CD4-positive, alpha-beta T cell treated with Interferon alpha-2 for 1 hour (primary cell): ENCODE measurements at places on chromosomes 3 and 15.

- DNase-seq: no peak
These were observed 560.8 kb downstream of the FOXP1 start for GRCh38 chr3:71022551-71023335.

DNA sequence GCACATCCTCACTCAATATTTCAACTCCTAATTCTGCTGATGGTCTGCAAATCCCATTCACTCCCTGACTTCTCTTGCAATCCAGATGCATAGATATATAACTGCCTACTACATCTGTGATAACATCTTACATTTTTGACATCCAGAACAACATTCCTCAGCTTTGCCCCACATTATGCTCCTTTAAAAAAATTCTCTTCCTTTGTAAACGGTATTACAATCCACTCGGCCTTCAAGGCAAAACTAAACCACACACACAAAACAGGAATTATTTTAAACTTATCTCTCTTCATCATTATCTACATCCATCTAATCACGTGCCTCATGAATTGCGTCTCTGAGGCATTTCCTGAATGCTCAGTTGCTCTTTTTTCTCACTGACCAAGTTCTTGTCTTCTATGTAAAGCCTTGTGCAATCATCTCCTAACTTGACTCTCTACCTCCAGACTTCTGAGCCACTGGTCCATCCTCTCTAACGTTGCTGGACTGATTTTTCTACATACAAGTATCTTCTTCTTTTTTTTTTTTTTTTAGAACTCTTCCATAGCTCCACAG, 117.0 kb downstream of the SATB1 start:
- DNase-seq: no peak

DNA sequence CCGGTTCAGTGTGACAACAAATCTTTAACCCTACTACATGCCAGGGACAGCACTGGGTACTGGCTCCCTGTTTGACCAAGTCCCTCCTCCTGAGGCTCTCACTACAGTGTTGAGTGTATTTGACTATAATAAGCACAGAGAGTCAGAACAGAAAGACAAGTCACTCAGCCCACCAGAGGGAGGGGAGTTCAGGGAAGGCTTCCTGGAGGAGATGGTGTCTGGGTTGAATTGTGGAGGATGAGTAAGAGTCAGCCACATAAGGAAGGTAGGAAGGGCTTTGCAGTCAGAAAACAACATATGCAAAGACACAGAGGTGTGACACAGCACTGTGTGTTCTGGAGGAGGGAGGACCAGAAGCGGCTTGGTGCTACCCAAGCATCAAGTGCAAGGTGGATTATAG, 17.7 kb downstream of the MEGF11 start:
- no peak for DNase-seq

- DNase-seq: no peak
These were observed 75.6 kb downstream of the CHAC1 start for GRCh38 chr15:41028853-41029252.

DNA sequence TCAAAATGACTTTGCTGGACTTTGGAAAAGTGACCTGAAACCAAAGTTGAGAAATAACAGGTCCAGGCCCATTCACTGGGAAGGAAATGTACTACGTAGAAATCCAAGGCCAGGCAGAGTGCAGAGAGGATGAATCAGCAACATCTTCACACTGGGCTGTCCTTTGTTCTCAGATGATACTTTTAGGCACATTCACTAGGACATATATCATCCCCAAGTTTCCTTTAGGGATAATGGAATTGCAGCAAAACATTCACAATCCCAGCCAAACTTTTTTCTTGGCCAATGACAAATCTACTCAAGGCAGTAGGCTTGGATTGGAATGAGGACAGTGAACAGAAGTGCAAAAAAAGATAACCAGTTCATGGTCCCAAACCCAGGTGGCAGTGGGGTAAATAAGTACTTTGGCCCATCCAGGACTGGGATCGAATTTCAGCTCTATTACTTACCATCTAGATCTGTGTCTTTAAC, 75.1 kb downstream of the CLDN11 start:
- DNase-seq: no peak

DNA sequence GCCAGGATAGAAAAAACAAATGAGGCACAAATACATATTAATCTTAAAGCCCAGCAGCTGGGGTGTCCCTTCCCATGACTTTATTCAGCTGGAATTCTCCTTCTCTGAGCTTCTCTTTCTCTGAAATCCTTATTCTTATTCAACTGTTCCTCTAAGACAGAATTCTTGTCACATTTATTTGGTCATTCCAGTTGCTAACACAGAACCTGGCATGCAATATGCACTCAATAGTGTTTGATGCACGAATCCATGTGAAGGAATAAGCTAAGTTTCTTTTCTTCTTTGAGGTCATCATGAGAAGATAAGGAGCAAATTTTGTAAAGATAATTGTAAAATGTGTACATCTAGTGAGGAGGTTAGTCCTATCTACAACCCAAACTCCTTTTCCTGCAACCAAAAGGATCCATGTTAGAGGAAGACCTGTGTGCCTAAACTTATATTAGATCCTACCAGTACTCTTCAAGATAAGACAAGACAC, 154.2 kb upstream of the KCNMB2 start:
- no peak for DNase-seq

DNA sequence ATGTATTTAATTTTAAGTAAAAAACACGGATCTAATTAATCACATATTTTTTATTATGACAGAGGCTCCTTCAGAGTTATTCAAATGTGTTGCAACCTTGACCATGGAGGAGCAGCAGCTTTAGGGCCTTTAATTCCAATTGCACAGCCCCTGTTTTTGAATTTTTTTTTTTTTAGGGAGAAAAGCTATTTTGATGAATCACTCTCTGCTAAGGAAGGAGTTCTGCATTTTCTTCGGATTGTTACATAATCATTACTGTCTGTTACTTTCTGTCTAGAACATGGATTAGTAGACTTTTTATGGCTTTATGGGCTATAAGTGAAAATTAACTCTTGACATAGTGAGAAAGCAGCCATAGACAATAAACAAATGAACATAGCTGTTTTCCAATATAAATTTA, 90.8 kb downstream of the MCTP2 start:
- DNase-seq: no peak

- DNase-seq: peak; percentile 51
These were observed 130.6 kb upstream of the FHIT start for GRCh38 chr3:61381745-61382392.

- DNase-seq: no peak
These were observed 19.0 kb downstream of the MRAS start for GRCh38 chr3:138367326-138367850.

DNA sequence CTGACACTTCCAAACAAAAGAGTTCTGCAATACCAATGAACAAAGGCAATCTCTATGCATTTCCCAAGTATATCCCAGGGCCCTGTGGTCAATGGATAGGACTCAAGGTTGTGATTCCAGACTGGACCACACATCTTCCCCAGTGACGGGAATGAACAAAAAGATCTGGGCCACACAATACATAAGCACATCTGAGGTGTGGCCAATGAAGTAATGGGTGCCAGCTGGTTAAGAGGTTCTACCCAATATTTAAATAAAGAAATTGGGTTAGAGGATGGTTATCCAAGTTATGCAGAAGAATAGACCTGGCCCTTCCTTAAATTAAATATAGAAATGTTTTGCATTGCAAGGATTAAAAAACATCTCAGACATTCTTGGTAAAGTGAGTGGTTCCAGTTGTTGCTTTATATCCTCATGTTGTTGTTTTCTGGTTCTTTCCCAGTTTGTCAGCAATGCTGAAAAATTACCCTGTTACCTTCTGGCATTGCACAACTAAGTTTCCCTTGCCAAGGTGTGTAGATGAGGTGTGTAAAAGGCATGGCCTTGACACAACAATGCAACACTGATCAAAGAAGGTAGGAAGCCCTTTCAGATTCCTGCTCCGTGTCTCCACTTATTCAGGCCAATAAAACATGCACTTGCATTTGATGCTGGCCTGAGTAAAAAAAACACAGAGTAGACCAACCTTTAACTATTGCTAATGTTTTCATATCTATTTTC, 86.5 kb downstream of the PRICKLE2 start:
- DNase-seq: no peak

DNA sequence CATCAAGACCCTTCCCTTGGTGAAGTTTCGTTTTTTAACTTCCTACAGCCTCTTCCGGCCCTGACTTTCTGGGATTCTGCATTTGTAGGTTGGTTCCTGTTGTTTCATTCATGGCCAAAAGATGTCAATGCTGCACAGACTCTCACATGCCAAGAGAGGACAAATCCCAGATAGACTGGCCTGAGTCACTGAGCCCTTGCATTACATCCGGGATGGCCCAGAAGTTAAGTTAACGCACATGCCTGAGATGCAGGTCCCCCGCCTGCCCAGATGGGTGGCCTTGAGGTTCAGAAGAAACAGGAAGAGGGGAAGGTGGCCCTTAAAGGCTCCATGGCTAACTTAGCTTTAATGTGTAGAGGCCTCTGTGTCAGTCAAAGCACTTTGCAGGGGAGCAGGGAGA, 51.6 kb upstream of the SRGAP3 start:
- DNase-seq: no peak

- no peak for DNase-seq
These were observed 38.8 kb downstream of the PTPRG start for GRCh38 chr3:61600195-61600594.

- DNase-seq: no peak
These were observed 13.2 kb upstream of the SLC6A6 start for GRCh38 chr3:14389166-14389606.

- no peak for DNase-seq
These were observed 203.5 kb upstream of the ZBTB20 start for GRCh38 chr3:115350606-115351005.

GRCh38 chr3:128062033-128062745, 10.0 kb downstream of the SEC61A1 start:
- no peak for DNase-seq

GRCh38 chr3:111639316-111639715, 44.2 kb upstream of the ZBED2 start:
- no peak for DNase-seq

- DNase-seq: no peak
These were observed 45.1 kb downstream of the PTPN23 start for GRCh38 chr3:47425959-47426358.

DNA sequence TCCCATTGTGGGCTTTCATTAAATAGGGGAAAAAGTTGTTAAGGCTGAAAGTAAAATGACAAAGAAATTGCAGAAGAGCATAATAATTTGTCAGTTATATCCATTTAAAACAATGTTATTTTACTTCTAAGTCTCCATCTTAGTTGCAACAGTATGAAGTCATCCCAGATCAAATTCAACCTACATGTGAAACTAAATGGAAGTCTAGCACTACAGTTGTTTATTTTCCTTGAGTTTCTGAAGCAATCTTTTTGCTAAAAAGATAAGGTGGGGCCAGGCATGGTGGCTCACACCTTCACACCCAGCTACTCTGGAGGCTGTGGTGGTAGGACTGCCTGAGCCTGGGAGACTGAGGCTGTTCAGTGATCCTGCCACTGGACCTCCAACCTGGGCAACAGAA, 80.2 kb downstream of the DPH6 start:
- no peak for DNase-seq

- no peak for DNase-seq
These were observed 29.6 kb upstream of the ADAMTS9 start for GRCh38 chr3:64717411-64717810.

GRCh38 chr3:40843851-40844548, 319.2 kb downstream of the ZNF621 start:
- no peak for DNase-seq

GRCh38 chr3:107657971-107658370, 135.2 kb downstream of the BBX start:
- DNase-seq: no peak

GRCh38 chr15:39591141-39591895, 10.4 kb downstream of the THBS1 start:
- DNase-seq: no peak

DNA sequence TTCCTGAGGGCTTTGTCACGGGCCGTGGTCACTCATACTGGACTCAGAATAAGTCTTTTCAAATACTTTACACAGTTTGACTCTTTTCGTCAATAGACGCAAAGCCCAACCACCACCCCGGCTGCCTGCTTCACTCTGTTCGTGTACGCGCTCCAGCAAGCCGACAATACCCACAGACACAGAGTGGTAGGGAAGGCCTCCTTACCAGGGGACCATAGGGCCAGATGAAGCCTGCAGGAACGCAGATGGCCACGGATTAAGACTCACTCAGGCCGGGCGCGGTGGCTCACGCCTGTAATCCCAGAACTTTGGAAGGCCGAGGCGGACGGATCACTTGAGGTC, 29.7 kb downstream of the EFCAB12 start:
- no peak for DNase-seq

- DNase-seq: peak; percentile 79
These were observed 29.9 kb downstream of the MBNL1 start for GRCh38 chr3:152298393-152299248.

GRCh38 chr3:11331101-11331500, 58.9 kb downstream of the ATG7 start:
- no peak for DNase-seq

DNA sequence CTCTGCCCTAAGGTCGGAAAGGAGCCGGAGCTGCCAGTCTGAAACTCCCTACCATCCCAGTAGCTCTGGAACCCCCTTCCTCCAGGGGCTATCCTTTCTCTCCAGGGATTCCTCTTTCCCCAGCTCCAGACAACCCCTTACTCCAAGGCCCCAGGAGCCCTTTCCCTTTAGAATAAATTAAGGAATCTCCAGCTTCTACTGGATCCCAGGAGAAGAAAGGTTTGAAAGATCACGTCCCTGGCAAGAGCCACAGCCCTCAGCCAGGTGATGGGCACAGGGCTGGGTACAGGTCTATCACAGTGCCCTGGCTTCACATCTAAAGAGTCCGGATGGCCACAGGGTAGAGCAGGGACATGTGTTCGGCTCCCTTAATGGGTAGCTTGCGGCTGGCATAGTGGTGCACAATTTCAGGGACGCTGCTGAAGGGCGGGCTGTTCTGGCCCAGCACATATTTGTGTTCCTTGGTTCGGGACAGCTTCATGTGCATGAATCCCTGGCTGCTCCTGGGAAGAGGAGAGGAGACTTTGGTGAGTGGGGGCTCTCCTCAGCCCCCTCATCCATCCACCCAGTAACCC, 20.0 kb downstream of the SHF start:
- DNase-seq: no peak

- DNase-seq: no peak
These were observed 113.7 kb upstream of the SMAD3 start for GRCh38 chr15:66951531-66952320.

- DNase-seq: peak; percentile 85
These were observed 2.9 kb downstream of the GNAT1 start for GRCh38 chr3:50194128-50194902.

- no peak for DNase-seq
These were observed 417.7 kb upstream of the RBMS3 start for GRCh38 chr3:28863186-28863585.

DNA sequence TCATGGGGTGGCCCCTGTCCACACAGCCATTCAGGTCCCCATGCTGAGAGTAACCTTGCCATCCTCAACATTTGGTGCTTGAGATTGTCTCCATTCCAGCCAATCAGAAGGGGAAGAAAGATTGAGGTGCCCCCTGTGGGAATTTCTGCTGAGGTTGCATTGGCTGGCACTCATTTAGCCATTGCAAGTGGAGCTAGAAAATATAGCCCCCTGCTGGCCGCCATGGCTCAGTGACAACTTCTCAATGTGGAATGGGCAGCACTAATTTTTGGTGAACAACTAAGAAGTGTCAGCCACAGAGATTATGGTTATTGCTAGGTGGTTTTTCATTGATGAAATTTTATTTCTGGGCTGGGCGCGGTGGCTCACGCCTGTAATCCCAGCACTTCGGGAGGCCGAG, 22.0 kb downstream of the COL6A6 start:
- peak; percentile 44 for DNase-seq
